ENCODE measurements at places on chromosomes 4 and X.

- DNase-seq, result no peak
Observed at GRCh38 chr4:53981567-53981966, 82.8 kb downstream of the CHIC2 start.

- no peak for DNase-seq
Observed at GRCh38 chr4:120730777-120731320, 191.7 kb downstream of the PRDM5 start.

DNA sequence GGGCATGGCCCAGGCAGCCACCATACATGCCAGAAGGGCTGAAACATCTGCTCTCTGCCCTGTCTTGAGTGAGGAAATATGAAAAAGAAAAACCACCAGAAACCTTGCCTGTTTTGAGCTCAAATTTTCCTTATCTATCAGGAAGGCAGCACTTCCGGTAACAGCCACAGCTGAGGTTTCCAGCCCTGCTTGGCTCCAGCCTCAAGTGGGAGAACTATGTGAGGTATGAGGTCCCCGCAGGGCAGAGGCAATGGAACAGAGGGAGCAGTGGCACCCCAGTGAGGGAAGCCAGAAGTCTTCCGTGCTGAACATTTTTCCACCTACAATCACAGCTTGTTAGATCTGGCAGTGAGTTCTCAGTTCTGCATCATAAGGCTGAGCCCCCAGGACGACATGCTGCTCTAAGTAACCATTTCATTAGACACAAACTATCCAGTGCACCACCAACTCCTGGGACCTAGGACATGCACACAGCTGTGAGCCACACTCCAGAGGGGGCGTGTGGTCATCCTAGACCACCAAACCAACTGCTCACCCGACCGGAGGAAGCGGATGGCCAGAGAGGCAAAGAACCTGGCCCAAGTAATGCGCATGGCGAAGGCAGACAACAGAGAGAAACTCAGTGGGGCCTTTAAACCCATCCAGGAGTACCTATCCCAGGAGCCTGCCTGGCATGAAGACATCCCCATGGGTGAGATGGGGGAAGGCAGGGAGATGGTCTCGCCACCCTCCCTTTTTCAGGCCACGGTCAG, 22.6 kb downstream of the WDR1 start:
- DNase-seq, result no peak

GRCh38 chr4:25234390-25235370, 847 bp downstream of the PI4K2B start:
- peak; percentile 25 for DNase-seq

DNA sequence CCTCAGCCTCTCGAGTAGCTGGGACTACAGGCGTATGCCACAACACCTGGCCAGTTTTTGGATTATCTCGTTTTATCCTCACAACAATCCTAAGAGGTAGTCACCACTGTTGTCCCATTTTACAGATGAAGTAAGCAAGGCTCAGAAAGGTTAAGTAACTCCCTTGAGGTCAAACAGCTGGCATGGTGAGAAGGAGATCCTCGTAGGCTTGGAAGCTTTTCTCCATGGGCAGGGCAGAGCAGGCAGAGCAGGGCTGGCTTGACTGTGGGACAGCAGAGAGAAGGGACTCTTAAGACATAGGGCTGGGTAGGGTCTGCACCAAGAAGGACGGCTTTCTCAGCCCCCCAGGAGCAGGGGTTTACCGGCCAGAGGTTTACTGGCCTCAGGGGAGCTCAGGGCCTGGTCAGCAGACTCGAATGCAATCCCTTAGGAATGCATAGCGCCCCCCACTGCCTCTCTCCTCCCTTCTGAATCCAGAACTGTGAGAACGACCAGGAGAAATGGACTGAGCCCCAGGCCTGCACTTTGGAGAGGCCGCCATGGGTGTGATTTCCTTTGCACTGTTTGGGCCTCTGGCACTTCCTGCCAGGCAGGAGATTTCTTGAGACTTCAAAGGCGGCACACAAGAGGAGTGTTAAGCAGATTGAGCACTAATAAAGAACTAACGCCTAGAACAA, 14.0 kb upstream of the CDKN2AIP start:
- DNase-seq, result no peak

- no peak for DNase-seq
Observed at GRCh38 chrX:120749141-120749846, 119.4 kb upstream of the C1GALT1C1 start.

GRCh38 chrX:130915302-130915701, 12.3 kb upstream of the ENOX2 start:
- no peak for DNase-seq

DNA sequence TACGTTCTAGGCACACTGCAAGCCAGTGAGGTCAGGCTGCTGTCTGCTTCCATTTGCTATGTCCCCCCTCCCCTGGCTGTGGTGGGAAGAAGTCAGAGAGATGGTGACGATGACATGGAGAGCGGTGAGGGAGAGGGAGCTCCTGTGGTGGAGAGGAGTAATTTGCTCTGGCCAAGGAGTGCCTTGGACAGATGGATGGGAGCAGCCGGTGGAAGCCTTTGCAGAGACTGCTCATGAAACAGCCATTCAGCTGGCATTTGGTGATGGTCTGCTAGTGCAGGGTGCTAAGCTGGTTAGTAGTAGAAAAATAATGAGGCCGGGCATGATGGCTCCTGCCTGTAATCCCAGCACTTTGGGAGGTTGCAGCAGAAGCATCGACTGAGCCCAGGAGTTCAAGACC, 124.1 kb downstream of the FHDC1 start:
- no peak for DNase-seq

- no peak for DNase-seq
Observed at GRCh38 chr4:2913168-2913567, 50.0 kb downstream of the NOP14 start.

GRCh38 chr4:74480267-74480666, 35.3 kb downstream of the AREG start:
- no peak for DNase-seq

DNA sequence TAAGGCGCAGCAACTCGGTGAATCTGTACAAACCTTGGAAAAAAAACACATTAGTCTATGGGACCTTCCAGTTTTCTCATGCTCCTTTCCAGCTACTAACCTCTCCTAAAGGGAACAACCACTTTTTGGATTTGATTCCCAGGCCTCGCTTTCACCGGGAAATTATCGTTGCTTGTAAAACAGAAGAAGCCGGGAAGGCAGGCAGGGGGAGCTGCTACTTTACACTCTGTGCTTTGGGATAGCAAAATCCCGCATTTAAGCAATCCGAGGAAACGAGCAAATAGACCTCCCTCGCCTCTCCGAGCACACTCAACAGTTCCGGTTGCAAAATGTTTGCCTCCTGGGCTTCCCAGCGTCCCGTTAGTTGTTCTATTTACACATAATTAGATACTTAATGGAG, 1.2 kb downstream of the CD38 start:
- no peak for DNase-seq

GRCh38 chr4:55110131-55110530, 15.3 kb downstream of the KDR start:
- no peak for DNase-seq

- no peak for DNase-seq
Observed at GRCh38 chr4:122715221-122715620, 17.3 kb upstream of the BBS12 start.

DNA sequence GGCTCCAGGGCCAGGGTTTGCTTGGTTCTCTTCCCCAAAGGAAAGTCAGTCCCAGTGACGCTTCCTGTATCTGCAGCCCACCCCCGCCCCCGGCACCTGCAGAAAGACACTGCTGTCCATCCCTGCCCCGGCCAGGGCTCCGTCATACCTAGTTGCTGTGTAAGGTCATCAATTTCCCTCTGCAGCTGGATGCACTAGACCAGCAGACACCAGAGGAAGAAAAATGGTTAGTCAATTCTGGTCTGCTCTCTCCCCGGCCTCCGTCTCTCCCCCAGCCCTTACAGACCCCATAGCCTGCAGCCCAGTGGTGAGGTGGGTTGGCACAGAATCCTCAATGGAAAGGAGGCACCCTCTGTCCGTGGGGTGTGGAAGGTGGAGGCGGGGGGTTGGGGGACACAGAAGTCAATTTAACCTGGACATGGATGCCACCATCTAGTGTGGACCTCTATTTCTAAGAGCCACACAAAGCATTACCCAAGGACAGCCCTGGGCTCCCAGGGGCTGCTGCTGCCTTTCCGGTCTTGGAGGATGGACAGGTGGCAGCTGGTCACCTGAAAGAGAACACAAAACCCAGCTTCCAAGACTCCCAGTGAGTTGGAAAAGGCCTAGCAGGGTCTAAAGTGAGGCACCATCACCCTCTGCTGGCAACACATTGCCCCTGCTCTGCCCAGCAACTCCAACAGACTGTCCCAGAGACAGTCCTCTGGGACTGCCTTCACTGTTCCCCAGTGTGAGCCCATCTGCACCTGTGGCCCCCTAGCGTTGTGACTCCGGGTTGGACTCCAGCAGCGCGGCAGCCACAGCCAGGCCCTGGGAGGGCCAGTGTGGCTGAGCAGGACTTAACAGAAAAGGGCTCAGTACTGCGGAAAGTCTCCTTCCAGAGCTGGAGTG, 40.2 kb upstream of the NHSL2 start:
- DNase-seq, result no peak

DNA sequence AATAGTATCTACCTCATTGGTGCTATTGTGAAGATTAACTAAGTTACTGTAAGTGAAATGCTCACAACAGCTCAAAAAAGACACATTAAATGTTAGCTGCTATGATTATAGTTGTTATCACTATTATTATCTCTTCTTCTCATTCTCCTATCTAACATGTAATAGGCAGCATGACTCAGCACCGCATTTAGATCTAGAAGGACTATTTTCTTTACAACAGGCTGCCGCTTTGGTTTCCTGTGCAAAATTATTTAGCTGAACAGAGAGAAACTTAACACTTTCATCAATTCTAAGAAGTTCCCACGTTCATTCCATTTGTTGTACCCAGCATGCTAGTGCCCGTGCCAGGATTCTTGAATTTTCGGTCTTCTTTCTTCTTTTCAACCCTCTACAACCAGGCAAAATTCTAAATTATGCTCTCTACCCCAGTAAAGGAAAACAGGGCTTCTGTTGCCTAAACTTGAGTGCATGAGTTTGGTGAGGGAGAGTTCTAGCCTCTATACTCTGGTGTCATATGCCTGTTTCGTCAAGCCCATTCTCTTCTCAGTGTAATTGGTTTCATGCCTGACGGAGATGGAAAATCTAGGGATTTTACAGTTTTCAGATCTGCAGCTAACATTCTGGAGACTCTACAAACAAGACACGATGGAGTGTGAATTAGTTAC, 378.9 kb downstream of the PPP1R2C start:
- no peak for DNase-seq
